IMR-90 (cell line): ENCODE measurements at places on chromosomes 5 and 9. TPM values are rescaled to one million over a fixed set of nuclear protein-coding genes. Genes with fewer than 3 reads are reported as not detected.

- peak; percentile 4 for DNase-seq
Measured at GRCh38 chr5:53180991-53181390, 71.4 kb upstream of the MOCS2 start.

PHYKPL gene
- total RNA-seq = 8.6 and 10.0 TPM in 2 replicates

SYNPO gene
- total RNA-seq = 3.0 and 3.1 TPM in 2 replicates

ADRB2 gene
- 3.4 and 4.4 TPM in 2 replicates for total RNA-seq

FOXD4 gene
- total RNA-seq = 0.18 TPM in 1 of 2 replicates, not detected in the other

- DNase-seq = no peak
Measured at GRCh38 chr5:133873449-133873848, 95.0 kb downstream of the C5orf15 start.

DNA sequence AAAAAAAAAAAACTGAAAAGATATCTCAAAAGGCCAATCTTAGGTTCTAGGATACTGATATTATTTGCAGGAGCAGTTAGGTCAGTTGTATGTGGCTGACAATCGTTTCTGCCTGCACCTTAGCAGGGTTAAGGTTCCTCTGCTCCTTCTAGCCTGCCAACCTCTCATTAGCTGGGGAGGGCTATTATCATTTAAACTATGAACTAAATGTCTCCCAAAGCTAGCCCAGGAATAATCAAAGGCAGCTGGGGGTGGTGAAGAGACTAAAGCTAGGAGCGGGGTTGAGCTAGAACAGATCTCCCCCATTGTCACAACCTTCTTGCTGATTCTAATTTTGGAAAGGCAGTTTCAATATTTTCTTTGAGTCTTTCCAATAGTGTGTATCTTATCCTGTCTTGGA, 99.9 kb downstream of the ICE1 start:
- no peak for DNase-seq

TNC gene
- total RNA-seq = 170 and 192 TPM in 2 replicates

YTHDC2 gene
- total RNA-seq = 13.4 and 22.5 TPM in 2 replicates

DNA sequence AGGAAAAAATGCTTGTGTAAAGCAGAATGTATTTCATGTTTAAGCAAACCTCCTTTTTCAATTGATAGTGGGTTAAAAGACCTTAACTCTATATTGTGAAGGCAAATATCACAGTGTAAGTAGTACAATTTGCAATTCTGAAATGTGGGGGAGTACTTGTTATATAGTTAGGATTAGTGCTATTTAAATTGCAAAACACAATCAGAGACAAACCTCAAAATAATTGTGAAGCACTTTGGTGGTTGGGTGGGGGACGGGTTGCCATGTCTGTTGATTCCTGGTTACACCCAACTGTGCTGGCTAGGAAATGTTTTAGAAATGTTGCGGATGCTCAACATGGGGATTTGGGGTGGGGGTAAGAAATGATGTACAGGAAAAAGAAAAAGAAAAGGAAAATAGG, 37.4 kb downstream of the EGFLAM start:
- DNase-seq = no peak

MED22 gene
- total RNA-seq = 6.9 and 7.9 TPM in 2 replicates

GRCh38 chr9:96777426-96777864, 442 bp downstream of the ZNF510 start:
- DNase-seq = no peak

DNA sequence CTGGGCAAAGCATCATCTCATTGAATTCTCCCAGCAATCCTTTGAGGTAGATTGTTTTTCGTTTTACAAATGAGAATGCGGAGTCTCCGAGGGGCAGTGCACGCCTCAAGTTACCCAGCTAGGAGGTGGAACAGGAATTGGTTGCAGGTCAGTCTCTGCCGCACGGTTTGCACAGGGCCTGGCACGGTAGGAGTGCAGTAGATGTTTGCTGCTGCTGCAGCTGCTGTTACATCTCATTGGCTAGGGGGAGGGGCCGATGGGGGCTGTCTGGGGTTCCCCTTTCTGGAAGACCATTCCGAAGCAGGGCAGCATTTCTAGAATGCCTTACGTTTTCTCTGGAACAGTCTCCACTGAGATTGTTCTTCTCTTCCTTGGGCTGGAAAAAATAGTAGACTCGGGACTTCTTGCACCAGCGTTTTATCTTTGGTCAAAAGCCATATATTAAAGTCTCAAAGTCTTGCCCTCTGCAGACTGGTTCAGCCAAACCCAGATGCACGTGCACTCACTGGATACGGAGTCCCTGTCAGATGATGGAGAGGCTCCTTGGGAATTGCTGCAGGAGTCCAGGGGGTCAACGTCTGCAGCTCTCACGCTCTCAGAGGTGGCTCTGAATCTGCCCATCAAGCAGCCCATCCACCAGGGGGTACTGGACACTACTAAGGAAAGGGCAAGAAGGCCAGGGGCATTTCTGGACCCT, 1.2 kb downstream of the USP20 start:
- no peak for DNase-seq

GRCh38 chr5:154783774-154784460, 28.7 kb downstream of the LARP1 start:
- DNase-seq = peak; percentile 32

DNA sequence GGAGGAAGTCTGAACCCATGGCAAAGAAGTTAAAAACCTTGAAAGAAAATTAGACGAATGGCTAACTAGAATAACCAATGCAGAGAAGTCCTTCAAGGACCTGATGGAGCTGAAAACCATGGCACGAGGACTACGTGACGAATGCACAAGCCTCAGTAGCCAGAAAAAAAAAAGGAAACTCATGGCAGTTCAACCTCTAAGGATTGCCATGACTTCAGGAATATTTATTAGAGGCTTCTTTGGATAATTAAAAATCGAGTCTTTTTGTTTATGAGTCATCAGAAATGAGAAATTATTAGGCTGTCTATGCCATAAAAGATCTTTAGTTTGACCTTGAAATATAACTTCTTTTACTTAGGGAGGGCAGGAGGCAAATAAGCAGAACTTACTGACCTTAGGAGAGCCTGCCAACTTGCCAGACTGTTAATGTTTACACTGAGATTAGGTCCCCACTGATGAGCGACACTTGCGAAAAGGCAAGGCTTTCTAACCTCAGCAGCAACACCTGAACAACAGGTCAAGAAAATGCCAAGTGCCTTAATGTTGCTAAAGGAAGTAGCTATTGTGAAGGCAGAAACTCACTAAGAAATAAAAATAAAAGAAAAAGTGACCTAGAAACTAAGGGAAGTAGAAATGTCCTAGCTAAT, 55.2 kb upstream of the TUSC1 start:
- DNase-seq = no peak

DNA sequence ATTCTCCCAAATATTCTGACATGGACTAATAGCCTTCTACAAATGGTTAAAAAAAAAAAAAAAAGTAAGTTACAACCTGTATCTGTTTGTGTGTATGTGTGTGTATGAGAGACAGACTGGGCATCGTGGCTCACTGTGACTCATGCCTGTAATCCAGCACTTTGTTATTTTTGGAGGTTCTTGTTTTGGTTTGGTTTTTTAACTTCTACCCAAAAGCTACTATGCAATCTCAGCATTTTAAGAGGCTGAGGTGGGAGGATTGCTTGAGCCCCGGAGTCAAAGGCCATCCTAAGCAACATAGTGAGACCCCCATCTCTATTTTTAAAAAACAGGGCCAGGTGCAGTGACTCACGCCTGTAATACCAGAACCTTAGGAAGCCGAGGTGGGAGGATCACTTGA, 17.6 kb upstream of the HAVCR1 start:
- DNase-seq = peak; percentile 45

GRCh38 chr5:102196481-102196880, 99.6 kb downstream of the SLCO4C1 start:
- no peak for DNase-seq

FKBP15 gene
- total RNA-seq = 25.5 and 25.6 TPM in 2 replicates

- DNase-seq = no peak
Measured at GRCh38 chr9:16888594-16888993, 18.1 kb upstream of the BNC2 start.

- no peak for DNase-seq
Measured at GRCh38 chr9:32590898-32591297, 17.9 kb upstream of the NDUFB6 start.

- no peak for DNase-seq
Measured at GRCh38 chr9:18573021-18573556, 99.1 kb downstream of the ADAMTSL1 start.

DNA sequence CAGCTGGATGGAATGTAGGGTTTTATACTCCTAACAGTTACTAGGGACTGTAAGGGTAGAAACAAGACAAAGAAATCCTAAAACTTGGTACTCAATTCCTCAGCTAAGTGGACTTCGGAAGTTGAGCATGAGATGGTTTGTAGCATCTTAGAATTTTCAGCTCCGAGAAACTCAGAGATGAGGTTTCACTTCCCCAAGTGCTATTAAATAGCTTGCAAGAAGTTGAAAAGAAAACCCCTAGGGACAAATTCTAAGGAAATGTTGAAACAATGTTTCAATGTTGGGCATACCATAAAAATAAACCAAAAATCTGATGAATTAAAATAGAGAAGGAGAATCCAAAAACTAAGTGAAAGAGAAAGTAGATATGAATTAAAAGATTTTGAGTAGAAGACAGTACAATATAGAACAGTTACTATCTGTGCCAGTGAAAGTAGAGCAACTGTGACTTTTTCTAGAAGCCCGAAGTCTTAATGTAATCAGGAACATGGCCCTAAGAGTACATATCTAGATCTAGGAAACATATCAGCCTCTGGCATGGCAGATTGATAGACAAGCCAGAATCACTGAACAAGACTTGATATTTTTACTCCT, 308.6 kb upstream of the RGMB start:
- no peak for DNase-seq

DNA sequence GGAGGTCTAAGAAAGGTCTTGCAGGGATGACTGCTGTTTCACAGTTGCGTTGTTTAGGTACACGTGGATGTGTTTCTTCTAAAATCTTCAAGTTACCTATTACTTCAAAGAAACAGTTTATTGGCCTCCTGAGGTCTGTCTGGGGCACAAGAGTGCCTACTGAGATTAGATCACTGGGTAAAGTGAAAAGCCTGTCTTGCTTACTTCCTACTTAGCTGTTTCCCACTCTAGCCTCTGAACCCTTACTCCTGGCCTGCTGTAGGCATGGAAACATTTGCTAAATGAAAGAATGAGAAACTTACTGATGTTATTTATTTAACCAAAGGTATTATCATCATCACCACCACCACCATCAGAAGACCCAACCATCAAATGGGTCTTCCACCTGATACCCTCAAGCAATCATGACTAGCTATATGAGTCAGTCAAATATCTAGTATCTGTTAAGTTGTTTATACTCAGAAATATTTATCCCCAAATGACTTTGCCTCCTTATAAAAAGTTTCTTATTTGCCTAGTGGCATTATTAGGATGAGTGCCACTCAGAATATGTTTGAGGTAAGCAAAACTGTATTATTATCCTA, 92.5 kb downstream of the ELAVL2 start:
- DNase-seq = no peak
